ENCODE measurements at places on chromosomes 12 and 14.

GRCh38 chr14:84704601-84705000 lies 825.3 kb upstream of the FLRT2 start:
- no peak for DNase-seq

DNA sequence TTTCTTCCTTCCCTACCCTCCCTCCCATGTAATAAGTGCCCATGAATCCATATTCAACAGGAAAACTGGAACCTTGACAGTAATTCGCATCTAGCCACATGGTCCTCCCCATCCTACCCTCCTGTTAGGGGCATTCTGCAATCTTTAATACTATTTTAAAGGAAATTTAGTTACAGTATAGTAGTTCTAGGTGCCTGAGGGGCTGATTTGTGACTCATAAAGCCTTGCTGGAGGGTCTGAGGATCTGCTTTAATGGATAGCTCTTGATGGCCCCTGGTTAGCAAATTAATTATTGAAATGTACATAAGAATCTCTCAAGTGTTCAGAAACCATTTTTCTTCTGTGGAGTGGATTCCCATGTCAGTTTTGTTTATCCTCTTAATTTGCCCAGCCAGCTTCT lies 54.1 kb downstream of the ESRRB start:
- no peak for DNase-seq

DNA sequence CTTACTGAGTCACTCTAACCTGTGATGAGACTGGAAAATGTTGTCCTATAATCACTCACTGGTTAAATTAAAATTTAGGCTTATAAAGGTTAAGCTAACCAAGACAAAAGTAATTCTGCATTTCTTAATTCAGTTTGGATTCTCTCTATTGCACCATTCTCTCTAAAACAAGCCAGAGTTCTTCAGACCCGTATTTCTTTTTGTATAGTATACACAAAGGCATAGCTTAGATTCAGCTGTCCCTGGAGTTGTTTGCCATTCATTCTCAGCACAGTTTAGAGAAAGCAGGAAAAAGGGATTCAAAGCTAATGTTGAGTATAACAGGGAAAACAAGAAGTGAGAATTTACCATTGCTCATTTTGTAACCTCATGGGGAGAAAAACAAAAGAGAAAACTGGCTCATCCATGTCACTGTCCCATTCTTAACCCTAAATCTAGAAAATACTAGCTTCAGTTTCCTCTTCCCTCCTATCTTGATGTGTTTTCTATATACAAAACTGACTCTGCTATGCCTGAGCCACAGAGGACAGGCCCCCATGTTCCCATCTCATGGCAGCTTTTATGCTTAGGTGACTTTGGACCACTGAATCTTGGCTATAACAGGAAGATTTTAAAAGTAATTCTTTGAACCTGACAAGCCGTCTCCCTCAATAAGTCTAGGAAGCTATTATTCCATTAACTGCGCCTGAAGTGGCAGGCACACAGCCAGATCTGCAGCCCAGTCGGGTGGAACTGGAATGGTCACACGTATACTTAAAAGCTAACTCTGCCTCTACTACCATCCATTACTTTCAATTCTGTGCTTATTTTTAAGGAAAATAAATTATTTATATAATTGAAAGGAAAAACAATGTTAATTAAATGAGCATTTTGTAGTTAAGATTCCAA lies 7.0 kb downstream of the AREL1 start:
- DNase-seq, result no peak

- DNase-seq, result no peak
Observed at GRCh38 chr12:41891226-41891625, 253.4 kb downstream of the GXYLT1 start.

DNA sequence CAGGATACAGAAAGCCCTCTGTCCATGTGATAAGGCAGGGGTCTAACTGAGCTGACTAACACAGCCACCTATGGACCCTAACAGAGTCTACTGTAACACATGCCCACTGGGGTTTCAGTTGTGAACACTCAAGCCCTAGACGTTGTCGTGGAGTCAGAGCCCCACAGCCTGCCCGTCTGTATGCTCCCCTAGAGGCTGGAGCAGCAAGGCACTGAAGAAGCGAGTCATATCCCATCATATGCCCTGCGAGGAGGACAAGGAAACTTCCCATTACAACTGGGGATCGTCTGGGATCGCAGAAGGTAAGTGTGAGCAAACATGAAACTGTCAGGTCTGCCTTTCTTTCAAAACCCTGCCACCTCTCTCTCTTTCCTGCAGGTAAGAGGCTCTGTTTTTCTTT lies 138.1 kb downstream of the GPR65 start:
- no peak for DNase-seq

DNA sequence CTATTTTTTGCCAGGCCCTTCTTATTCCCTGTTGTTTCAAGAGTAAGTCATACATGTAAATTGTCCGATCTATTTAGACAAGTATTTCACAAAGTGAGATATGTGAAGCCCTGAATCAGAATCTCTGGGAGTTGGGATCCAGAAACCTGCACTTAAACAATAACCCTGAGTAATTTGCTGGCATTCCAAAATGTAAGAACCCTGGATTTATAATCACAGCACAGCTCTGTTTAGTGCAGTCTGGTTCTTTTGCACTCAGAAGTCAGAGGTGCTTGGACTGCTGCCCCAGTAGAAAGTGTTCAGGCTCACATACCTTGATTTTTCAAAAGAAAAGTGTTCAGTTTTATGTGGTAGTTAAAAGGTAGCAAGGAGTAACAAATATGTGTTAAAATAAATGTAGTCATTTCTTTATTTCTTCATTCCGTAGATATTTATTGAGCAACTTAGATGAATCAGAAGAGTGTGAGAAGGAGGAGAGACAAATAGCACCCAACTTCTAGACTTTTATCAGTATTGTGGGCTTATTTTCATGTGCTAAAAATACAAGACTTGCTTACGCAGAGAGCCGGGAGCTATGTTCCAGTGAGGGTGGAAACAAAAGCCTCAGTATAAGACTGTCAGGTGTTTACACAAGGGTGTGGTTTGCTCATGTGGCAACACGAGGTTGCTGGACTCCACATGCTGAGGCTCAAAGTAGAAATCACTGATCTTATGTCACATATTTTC lies 70.1 kb downstream of the SYNE2 start:
- no peak for DNase-seq

- no peak for DNase-seq
Observed at GRCh38 chr14:87877877-87878276, 115.1 kb downstream of the GALC start.

DNA sequence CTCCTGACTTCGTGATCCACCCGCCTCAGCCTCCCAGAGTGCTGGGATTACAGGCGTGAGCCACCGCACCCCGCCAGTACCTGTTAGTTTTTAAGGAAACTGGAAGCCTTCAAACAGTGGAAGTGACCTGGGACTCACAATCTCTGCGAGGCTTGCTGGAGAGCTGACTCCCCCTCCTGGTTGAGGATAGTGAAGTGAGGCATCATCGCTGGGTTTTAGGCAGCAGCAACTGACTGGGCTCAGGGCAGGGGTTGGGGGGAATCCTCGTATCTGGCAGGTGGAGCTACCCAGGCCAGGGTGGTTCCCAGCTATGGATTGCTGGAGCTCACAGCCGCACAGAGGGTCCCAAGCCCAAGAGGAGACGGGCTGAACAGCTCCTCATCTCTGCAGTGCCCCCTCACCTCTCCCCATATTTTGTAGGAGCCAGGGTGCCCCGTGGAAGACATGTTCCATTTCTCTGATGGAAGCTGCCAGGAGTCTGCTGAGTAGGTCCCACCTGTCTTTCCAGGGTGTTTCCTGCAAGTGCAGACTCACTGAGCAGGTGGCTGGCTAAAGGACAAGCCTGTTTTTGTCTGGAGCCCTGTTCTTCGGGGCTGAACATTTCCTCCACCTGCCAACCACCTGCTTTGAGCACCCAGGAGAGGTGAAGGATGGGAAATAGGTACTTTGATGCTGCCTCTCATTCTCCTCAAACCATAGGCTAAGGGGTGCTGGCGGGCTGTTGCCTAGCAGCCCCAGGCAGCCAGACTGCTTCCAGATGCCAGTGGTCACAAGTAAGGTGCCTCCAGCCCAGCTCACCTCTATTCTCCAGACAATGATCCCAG lies 3.1 kb downstream of the AVIL start:
- no peak for DNase-seq

GRCh38 chr12:3135522-3136461 lies 58.6 kb downstream of the TSPAN9 start:
- peak; percentile 5 for DNase-seq

DNA sequence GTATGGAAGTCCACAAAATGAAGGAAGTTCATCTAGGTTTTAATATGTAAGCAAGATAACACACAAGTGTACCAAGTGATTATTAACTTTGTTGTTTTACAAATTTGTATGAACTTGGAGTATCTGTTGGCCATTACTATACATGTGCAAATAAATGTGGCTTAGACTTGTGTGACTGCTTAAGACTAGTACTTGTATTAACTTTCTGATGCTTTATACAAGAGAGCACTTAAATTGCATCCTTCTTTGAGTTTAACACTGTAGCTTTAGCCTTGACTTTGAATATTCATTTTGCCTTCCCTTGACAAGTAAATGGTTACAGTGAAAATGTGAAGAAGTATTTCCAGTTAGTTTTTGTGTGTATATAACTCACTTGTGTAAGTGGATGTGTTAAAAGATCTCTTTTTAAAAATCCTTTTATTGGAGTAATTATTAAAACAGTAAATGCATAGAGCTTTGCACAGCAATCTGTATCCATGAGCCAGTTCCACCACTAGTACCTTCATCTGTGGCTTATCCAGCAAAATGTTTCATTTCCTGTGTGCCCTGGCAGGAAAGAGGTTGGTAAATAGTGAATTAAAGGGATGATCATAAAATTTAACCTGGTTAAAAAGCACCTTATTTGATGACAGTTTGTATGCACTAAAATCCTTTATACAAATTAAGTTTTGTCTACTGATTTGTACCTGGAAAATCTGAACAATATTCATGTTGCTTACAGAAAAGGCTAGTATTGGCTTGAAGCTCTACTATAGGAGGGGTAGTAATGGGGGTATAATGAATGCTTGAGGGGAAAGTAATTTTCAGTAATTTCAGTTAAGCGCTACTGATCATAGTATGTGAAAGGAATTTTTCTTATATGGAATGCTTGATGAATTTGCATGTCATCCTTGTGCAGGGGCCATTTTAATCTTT lies 8.0 kb downstream of the PNN start:
- DNase-seq, result no peak

GRCh38 chr12:76552343-76552938 lies 7.1 kb downstream of the OSBPL8 start:
- DNase-seq, result no peak

GRCh38 chr12:11081987-11082386 lies 10.1 kb downstream of the TAS2R43 start:
- DNase-seq, result no peak

- DNase-seq, result no peak
Observed at GRCh38 chr12:116880817-116881324, 370 bp downstream of the HRK start.

GRCh38 chr14:57352396-57353170 lies 37.8 kb upstream of the NAA30 start:
- no peak for DNase-seq

DNA sequence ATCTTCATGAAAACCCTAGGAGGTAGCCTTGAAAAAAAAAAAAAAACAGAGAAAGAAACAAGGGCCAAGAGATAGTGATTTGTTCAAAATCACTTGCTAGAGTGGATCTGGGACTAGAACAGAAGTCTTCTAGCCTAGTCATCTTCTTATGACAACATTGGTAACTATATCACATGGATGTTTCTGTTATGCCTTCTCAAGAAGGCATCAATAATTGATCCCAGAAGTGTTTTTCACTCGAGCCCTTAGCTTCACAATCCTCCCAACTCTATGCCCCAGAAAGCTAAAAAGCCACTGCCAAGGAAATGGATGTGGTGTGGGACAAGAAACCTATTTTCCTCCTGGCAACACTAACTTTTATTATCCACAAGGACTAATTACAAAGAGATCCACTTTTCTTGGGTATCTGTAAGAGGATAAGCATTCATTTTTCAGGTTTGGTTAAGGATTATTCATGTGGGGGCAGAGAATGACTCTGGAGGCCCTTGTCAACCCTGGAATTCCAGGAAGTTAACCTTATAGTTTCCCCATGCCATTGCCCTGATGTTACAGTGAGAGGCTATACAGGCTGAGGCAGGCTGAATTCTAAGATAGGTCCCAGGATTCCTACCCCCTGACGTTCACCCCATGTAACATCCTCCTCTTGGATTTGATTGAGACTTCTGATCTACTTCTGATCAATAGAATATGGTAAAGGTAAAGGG lies 67.7 kb upstream of the CPM start:
- no peak for DNase-seq

DNA sequence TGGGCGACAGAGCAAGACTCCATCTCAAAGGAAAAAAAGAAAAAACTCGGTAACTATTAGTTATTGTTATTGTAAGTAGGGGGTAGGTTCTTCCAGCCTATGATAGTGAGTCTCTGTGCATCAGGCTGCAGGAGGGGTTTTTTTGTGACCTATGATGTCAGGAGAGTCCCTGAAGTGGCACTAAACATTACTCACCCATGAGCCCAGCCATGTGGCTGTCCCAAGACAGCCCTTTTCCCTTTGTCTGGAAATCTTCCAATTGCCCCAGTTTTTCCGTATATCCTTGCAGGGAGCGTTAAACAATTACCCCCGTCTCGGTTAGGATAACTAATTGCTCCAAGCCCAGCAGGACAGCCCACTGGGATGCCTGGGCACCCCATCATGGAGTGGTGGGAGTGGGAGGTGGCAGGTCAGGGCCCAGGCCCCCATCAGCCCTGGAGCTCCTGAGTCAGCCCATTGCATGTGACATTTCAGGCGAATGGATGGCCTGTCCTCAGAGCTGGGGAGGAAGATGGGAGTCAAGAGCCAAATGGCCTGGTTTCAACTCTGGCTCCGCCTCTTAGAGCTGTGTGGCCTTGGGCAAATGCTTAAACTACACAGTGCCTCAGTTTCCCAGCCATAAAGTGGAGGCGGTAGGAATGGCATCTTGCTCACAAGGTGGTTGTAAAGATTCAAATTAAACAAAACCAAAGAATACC lies 16.4 kb downstream of the PHETA1 start:
- no peak for DNase-seq

GRCh38 chr14:100346306-100347091 lies 23.4 kb downstream of the SLC25A47 start:
- no peak for DNase-seq

- DNase-seq, result no peak
Observed at GRCh38 chr12:124011435-124012115, 38.6 kb downstream of the ZNF664 start.

GRCh38 chr14:32865827-32866376 lies 72.8 kb upstream of the NPAS3 start:
- DNase-seq, result no peak
